ENCODE measurements at places on chromosomes 13 and 19.

DNA sequence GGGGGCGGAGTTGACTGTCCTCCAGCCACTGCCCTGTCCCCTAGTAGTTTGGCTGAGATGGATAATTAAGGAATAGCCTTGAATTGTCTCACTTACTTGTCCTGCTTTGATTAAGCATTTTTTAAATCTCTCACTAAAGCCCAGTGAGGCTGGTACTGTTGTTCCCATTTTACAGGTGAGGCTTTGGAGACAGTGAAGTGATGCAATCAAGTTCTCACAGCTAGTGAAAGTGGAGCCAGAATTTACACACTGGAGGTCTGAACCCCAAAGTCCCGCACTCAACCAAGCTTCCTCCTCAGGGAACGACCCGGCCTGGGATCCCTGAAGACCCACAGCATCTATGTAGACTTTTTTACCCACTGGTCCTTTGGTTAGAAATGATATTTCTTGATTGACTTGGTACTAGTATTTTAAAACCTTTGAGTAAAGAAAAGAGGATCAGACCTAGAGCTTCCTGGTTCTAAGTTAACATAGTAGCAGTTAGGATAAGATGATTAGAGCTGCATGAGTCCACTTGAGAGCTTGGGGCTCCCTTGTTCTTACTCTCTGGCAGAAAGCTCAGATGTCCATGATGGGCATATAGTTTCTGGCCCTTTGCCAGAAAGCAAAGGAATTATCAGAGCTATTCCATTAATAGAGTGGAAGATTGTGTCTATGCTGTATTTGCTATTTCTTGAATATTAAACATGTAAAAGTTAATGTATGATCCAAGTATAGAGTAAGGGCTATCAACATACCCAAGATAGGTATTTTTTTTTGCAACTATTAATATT is 154.3 kb downstream of the LMO7 start:
- DNase-seq = no peak

- no peak for DNase-seq
These were observed 162.0 kb downstream of the TM9SF2 start for GRCh38 chr13:99663185-99663825.

- DNase-seq = no peak
These were observed 176.8 kb downstream of the OXGR1 start for GRCh38 chr13:96817336-96817941.

DNA sequence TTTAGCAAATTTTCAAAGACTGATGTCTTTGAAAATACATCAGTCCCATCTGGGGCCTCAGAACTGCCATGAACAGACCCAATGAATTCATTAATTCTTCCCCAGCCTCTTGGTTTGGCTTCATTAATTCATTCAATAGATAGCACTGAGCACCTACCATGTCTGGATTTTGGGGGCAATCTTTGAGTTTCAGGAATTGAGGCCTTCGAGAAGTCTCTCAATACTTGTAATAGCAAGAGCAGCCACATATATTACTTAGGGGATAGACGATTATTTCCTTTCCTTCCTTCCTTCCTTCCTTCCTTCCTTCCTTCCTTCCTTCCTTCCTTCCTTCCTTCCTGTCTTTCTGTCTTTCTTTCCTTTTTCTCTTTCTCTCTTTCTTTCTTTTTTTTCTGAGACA is 64.8 kb downstream of the ALOX5AP start:
- DNase-seq = no peak

GRCh38 chr13:58587183-58587582 is 955.6 kb downstream of the PCDH17 start:
- no peak for DNase-seq

GRCh38 chr13:99614465-99614885 is 113.2 kb downstream of the TM9SF2 start:
- DNase-seq = peak; percentile 37

GRCh38 chr13:113860665-113861432 is 3.0 kb downstream of the GAS6 start:
- DNase-seq = no peak

GRCh38 chr13:101452519-101453485 is at the start of gene ITGBL1:
Gene ITGBL1 (plus strand): TSS chr13:101452675. CDS start chr13:101452834, 159 bp downstream.
- DNase-seq = no peak

GRCh38 chr19:54518844-54519243 is 16.2 kb downstream of the LAIR2 start:
- peak; percentile 61 for DNase-seq

DNA sequence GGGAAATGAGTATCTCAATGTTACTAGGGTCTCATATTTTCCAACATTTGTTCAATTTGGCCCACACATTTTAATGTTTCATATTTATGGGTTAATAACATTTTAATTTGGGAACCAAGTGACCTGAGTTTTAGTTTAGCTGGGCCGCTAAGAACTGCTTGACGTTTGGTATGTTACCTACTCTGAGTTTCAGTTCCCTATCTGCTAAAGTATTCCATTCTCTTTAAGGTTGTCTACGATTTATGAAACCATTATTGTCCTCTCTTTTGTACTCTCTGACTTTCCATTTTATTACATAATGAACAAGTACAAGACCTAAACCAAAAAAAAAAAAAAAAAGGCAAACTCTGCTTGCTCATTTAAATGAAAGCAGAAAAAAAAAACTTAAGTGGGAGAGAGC is 89.9 kb downstream of the FGF14 start:
- DNase-seq = no peak

DNA sequence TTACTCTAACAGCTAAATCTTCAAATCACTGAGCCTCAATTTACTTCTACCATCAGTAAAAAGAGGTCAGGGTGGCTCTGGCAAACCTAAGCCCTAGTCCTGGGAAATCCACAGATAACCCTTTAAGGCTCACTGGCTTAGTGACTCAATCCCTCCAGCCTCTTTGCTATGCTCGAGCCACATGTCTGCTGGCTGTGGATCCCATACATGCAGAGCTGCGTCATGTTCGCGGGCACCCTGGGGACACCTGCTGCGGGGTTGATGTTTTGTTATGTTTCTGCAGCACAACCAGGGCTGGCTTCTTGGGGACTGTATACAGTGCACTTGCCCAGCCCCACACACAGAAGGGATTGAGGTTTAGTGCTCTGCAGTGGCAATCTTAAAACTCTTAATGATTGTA is 41.6 kb upstream of the C13orf42 start:
- no peak for DNase-seq

GRCh38 chr19:47713046-47714021 is at the start of gene EHD2:
Gene EHD2 (plus strand): TSS chr19:47713422. CDS start chr19:47716613, 3,191 bp downstream.
- DNase-seq = no peak

- no peak for DNase-seq
These were observed 315.3 kb downstream of the MYO16 start for GRCh38 chr13:108944760-108945159.

- DNase-seq = no peak
These were observed 48.9 kb upstream of the TDRD3 start for GRCh38 chr13:60348097-60348496.

- DNase-seq = peak; percentile 49
These were observed 152.4 kb downstream of the DCLK1 start for GRCh38 chr13:35978607-35979316.

Measured in SHP77 treated with DMSO at 0.1 percent for 48 hours (cell line).